ENCODE measurements at places on chromosomes 1 and 21.

DNA sequence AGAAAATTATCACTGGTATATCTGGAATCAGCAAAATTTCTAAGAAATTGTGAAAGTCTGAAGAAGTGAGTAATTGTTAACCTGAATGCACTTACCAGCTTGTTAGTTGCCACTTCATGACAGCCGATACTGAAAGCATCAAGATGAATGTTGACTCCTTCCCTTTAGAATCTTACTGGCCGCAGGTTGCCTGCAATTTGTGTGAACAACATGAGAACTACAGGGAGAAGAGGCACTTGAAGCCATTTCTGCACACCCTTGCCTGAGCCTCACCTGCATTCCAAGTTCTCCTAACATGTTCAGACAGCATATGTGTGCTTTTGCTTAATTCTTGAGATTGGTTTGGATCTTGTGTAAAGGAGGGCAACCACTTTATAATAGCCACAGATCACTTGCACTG is 59.2 kb upstream of the SSX2IP start:
- no peak for DNase-seq

GRCh38 chr1:88302843-88303486 is 381.1 kb upstream of the PKN2 start:
- DNase-seq: no peak

- no peak for DNase-seq
These were observed 3.2 kb downstream of the ASPM start for GRCh38 chr1:197143276-197143675.

- DNase-seq: no peak
These were observed 5.7 kb upstream of the TRAF5 start for GRCh38 chr1:211320980-211321379.

Data from stimulated activated CD8-positive, alpha-beta memory T cell treated with anti-CD3 and anti-CD28 coated beads, Interleukin-4, amount 100 ng/mL, for 1 hour (primary cell).